ENCODE measurements at places on chromosomes 13 and 19. TPM values are rescaled to one million over a fixed set of nuclear protein-coding genes. Genes with fewer than 3 reads are reported as not detected.

DNA sequence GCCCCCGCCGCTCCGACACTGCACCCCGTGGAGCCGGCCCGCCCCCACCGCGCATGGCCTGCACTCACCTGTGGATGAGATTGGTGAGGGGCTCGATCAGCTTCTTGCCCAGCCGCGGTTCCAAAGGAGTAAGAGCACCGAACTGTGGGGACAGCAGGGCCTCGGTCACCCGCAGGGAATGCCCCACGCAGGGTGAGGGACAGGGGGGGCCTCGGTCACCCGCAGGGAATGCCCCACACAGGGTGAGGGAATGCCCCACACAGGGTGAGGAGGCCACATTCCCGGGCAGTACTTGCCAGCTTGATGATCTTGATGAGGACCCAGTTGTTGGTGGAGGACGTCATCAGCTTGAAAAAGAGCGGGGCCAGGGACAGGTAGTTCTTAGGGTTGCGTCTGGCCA is 22.3 kb downstream of the AP3D1 start:
- DNase-seq = no peak

The NRTN gene
- total RNA-seq = 2.5 TPM

The KCNK6 gene
- total RNA-seq = 11.8 TPM

The FCGBP gene
- total RNA-seq = 7.7 TPM

DNA sequence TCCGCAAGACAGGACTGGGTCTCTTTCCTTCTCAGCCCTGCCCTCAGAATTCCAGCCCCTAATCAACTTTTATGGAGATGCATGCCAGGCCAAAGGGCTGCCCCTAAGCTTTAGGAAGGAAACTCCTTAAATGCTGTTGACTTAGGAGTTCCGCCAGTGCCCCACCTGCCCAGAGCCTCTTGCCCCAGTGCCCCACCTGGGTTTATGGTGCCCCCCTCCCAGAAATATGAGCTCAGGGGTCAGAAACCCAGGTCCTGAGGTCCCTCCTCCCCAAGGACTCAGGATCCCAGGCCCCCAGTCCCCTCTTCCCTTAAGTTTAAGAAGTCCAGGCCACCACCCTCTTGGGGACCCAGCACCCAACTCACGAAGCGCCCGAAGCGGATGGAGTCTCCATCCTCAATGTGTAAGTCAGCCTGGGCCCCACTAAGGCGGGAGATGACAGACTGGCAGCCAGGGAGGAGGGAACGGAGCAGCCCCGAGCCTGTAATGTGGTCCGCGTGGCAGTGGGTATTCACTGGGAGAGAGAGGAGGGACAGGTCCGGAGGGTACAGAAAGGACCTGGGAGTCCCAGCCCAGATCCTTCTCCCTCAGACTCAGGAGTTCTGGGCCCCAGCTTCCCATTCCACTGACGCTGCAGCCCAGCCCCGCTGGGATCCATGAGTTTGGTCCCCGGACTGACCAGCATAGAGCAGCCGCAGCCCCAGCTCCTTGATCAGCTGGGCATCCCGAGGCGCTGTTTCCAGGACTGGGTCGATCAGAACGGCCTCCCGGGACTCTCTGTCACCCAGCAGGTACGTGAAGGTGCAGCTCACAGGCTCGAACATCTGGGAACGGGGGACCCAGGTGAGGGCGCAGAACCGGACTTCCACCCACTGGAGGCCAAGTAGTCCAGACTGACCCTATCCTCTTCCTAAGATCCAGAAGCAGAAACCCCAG is 897 bp downstream of the ETHE1 start:
- DNase-seq = no peak

DNA sequence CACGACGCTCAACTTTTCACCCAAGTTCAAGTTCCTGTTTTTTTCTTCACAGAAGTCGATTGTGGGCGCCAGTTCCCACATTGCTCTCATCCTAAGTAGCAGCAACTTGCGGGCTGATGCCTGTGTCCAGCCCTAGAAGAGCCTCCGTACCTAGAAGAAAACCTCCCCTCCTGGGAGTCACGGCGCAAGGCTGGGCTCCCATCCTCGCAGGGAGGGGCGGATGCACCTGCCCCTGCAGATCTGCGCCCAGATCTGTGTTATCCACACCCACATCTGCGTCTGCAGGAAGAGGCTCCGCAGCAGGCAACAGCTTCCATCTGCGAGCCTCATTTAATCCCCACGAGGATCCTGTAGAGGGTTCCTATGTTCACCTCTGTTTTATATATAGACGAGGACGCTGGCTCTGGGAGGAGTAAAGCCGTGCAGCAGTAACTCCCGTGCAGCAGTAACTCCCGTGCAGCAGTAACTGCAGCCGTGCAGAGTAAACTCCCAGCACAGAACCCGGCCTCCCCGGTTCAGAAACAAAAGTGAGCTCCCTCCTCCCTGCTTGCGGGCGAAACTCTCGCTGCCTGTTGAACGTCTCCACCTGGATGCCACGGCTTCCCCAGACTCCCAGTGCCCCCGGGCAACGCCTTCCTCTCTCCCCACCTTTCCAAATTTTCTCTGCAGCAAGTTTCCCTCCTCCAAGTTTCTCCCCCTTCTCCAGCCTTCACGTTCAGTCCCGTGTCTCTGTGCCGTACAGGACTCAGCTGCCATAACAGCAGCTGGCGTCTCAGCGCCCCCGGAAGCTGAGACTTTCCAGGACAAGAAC is 23.5 kb upstream of the LAIR1 start:
- DNase-seq = no peak

The PSG5 gene
- total RNA-seq = not detected

DNA sequence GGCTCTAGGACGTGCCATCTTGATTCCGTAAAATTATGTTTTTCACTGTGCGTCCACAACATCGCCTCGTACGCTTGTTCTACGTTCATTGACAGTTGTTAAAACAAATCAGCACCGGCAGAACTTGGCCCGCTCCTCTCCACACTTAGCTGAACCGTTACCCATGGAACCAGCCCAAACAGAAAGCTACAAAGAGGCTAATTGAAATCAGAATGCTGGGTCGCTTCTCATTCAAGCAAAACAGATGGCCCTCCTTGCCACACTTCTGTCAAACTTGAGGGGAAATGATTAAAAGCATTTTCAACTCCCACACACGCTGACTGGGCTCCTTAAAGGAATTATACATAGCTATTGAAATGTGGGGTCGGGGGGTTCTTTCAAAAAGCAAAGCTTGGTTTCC is 71.6 kb downstream of the TM9SF2 start:
- DNase-seq = no peak

The CD22 gene
- 8.8 TPM for total RNA-seq

GRCh38 chr13:41780715-41781706 is 179.9 kb downstream of the VWA8 start:
- no peak for DNase-seq

The DCLK1 gene
- 89.1 TPM for total RNA-seq

DNA sequence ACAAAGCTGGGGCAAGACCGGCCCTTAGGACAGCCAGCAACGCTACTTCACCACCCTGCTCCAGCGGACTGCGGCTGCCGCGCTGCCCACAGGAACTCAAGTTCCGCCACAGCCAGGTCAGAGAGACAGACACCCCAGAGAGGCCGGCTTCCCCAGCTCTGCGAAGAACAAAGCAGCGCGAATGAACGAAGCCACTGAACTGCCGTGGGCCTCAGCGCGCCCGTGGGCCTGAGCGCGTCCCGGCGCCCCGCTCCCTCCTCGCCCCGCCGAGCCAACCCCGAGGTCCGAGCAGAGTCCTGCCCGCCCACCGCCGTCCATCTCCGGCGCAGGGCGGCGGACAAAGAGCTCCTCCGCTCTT is 158.4 kb downstream of the RNF17 start:
- DNase-seq = no peak

The ZSCAN1 gene
- total RNA-seq = not detected

- no peak for DNase-seq
Measured at GRCh38 chr19:18322318-18322758, 538 bp downstream of the LSM4 start.
